ENCODE measurements at places on chromosomes 2 and 18.

DNA sequence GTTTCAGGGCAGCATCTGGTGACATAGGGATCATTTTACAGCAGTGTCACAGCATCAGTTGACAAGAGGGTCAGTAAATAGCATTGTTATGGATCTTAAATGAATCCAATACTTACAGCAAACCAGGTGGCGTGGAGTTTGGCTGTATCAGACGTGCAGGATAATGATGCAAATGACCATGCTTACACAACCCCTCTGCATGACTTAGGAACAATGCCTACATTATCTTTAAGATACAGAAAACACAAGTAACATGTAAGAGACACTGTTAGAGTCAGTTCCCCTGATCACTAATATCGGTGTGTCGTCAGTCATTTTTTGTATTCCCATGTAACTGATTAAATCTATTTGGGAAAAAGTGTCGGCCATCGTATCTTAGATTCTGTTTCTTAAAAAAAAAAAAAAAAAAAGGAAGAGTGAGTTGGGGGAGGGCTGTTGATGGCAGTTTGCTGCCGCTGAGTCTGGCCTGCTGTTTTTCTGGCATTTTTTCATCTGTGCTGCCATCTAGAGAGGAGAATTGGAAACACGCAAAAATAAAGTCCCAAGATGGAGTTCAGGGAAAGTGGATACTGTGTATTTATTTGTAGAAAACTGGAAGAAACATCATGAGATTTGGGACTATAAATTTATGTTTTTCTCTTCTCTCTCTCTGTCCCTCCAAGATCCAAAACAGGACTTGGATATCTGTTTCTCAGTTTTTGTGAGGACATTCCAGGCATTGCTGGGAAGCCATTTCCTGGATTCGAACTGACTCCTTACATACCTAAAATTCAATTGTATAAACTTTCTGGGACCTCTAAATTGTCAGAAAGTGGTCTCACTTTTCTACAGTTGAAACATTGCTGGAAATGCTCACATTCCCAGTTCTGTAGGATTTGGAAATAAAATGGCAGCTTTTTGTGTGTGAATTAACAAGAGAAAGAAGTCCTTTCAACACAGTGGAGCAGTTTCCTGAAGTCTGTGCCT is 60.3 kb upstream of the AGPS start:
- peak; percentile 14 for DNase-seq

- DNase-seq, result no peak
Measured at GRCh38 chr2:120552800-120553481, 182.7 kb upstream of the GLI2 start.

GRCh38 chr2:98565286-98565860 is 42.9 kb downstream of the COA5 start:
- no peak for DNase-seq

DNA sequence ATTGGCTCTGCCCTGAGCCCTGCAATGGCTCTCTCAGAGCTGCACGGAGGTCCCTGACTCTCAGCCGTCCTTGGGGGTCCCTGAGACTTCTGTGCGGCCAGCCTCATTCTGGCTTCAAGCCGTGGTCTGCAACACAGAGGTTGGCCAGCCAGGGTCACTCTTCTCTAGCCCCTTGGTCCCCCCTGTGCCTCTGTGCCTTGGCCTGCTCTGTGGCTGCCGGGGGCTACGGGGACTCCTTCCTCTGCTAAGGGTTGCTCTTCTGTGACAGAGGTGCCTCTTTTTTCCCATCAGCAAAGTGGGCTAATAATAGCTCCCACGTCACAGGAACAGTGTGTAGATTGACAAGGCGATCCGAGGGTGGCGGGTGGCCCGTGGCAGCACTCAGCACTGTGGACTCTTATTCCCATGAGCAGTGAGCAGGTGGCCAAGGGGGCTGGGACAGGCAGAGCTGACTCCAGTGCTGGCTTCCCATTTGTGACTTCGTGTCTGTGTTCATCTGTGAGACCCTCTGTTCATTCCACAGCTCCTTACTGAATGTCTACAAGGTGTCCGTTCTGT is 19.4 kb downstream of the INHBB start:
- no peak for DNase-seq

DNA sequence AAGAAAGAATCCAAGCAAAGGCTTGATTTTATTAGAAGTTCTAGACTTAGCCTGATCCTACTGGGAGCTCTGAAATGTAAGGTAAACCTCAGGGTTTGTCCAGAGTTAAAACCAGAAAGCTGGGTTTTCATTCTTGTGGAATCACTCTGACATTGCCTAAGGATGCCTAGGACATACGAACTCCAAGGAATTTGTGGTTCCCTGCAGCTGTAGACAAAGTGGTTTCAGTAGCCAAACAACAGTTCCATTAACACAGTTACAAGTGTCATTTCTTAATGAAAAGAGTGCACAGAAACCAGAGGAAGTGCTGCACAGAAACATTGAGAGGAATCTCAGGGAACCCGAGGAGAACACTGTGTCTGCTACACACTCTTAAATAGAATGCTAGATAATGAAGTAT is 221.4 kb upstream of the ST6GAL2 start:
- no peak for DNase-seq

GRCh38 chr18:47979611-47980200 is 49.2 kb upstream of the SMAD2 start:
- no peak for DNase-seq

DNA sequence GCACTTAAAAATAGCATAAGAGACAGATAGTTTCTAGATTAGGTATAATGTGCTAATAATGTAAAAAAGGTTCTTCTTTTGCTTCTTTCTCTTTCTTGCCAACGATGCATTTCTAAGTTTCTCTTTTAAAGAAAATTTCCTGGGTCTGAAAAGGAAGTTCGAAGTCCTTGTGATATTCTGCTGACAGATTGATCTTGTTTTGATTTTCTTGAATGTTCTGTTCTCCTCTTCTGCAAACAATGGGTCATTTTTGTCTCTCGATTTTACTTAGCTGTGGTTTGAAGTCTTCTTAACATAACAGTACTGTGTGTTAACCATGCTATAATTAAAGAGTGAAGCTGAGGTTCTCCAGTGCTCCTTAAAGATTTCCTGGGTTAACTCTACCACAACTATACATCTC is 61.1 kb upstream of the ACYP2 start:
- no peak for DNase-seq

DNA sequence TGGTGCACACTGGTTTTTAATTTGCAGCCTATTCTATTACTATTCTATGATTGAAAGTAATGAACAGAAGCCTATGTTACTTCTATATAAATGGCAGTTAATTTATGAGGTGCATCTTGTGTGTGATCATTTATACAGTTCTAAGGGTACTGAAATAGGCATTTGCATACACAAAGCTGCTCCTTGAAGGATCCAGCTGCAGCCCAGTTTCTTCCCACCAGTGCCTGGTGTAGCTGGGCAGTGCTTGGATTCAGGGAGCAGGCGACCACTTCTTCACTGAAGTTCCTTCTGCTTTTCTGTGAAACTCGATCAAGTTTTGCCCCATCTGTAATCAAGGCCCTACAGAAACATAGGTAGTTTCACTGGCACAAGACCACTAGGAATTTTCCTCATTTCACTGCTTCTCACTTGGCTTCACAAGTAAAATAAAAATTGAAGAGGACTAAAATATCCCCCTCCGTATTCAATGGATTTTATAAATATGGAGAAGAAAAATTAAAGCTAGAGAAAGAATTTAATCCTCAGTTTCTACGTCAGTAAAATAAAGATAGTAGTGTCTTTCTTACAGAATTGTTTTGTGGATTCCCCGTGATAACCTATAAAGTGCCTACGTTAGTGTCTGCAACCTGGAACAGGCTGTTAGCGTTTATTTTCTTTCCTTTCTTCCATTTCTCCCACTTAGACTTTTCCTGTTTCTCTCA is 1.7 kb upstream of the LPIN2 start:
- DNase-seq, result no peak

DNA sequence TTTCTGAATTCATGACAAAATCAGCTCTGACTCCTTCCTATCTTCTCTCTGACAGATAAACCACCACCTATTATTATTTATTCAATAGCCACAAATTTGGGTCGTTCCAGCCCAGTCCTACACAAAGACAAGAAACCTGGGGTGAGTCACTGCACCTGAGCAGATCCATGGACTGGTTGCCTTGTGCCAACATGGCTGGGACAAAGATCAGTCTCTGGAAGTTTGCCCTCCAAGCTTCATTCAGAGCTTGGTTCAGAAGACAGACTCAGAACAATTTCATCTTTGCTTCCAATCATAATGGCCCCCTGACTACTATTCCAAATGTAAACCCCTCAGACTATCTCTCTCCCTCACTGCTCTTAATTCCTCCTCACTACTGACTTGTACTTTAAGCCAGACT is 9.6 kb upstream of the EXOC6B start:
- DNase-seq, result no peak

DNA sequence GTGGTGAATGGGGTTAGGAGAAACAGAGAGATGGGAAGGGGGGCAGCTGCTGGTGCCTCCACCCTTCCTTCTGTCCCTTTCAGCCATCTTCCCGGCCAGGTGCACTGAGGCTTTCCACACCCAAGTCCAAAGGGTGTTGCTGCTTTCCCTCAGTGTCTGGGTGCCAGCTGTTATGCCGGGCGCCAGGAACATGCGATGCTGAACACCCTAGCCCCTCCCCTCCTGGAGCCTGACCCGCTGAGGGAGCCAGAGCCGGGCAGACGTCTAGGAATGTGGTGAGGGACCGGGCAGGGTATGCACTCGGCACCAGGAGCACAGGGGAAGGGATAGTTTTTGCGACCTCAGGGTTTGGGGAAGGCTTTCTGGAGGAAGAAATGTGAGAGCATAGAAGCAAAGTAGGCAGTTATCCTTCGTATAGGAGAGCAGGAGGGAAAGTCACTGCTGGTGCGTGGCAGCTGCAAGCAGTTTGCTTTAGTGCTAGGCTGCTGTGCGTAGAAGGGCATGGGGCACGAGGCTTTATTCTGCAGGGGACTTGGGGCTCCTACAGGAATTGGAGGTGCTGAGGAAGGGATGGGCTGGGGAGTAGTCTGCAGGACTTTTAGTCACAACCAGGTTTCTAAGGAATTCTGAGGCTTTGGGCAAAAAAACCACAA is 147.7 kb downstream of the TSN start:
- DNase-seq, result no peak

- no peak for DNase-seq
Measured at GRCh38 chr2:222050981-222051380, 247.8 kb downstream of the PAX3 start.

DNA sequence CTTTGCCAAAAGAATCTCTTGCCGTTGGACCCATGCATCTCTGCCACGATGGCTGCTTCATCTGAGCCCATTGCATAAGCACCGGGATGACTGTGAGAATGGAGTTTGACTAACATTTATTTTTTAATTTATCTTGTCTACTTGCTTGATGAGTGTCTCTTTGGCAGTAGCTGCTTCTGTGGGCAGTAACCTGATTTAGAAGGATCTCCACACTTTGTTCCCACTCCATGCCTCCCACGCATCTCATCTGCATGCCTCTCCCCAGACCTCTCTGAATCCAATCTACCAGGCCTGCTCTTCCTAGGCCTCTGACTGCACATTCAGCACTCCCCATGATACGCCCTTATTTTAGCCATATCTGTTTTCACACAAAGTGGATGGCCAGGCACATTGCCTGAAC is 23.7 kb upstream of the TMX3 start:
- no peak for DNase-seq

DNA sequence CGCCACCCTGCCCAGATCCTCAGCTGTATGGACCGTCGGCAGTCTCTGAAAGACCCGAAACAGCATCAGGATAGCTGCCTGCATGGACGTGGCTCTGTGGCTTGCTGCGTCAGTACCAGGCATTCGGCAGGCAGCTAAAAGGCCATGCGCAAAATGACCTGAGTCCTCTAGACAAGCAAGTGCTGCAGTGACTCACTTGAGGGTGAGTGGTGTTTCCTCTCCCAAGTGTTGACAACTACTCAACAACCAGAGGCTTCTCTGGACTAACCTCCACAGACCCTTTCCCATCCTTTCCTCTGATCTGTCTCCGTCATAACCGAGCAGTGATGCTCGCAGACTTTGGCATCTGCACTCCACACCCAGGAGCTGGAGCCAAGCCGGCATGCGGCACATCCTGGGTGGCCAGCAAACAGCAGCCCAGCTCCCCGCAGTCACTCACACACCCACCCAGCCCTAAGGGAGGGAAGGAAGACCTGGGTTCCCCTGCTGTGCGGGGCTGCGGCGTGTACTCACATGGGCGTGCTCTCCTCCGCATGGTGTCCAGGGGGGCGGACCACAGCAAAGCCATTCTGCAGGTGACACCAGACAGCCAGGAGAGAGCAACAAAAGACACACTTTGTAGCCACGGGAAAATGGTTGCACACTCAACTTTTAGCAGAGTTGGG is 239.3 kb downstream of the TWIST2 start:
- DNase-seq, result no peak

- DNase-seq, result no peak
Measured at GRCh38 chr2:143807671-143808070, 678.5 kb downstream of the ARHGAP15 start.

GRCh38 chr2:11355194-11356053 is 11.0 kb upstream of the ROCK2 start:
- DNase-seq, result no peak

GRCh38 chr2:181910028-181910831 is 18.7 kb downstream of the ITPRID2 start:
- no peak for DNase-seq

GRCh38 chr2:719734-720133 is 42.5 kb upstream of the TMEM18 start:
- DNase-seq, result no peak

DNA sequence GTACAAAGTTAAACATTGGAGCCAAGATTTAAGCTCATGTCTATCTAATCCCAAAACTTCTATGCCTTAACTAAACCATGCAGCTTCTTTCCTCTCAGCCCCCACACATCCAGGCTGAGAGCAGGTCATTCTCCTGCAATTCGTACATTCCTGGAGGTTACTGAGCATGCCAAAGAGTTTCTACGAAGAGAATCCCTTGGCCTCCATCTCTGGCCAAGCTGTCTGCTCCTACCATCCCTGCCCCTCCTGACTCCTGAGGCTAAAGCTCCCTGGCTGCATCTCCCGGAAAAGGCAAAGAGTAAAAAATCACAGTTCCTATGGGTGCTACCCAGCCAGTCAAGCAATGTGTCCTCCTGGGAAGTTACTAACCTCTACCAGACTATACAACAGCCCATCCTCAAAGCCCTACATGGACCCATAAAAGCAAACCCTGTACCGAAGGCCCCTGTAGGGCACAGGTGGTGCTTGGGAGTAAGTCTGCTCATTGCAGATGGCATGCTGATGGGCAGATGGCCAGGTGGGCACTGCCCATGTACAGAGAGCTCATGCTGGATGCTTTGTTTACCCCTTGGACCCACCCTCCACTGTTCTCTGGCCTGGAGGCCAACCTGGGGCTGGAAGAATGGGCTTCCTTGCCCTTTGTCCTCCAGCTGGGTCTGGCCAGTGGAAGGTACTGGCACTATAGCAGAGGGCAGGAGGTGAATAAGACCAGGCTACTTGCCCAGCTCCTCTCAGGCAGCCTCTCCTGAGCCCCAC is 99.5 kb downstream of the TTC32 start:
- no peak for DNase-seq

- no peak for DNase-seq
Measured at GRCh38 chr18:48997681-48997984, 46.9 kb upstream of the SMAD7 start.
